ENCODE measurements at places on chromosomes 6 and 20. TPM values are rescaled to one million over a fixed set of nuclear protein-coding genes. Genes with fewer than 3 reads are reported as not detected.

Gene VAPB
- total RNA-seq, result 50.8 TPM

Gene BFSP1
- total RNA-seq, result 0.40 TPM

Gene ABHD16B
- not detected for total RNA-seq

Gene CTAGE9
- total RNA-seq, result not detected

Gene HNF4A
- total RNA-seq, result 0.11 TPM

Gene COL19A1
- not detected for total RNA-seq

Gene OPRL1
- total RNA-seq, result 0.33 TPM

Gene TREM2
- total RNA-seq, result not detected

Gene TCFL5
- total RNA-seq, result 12.6 TPM

Gene RHAG
- total RNA-seq, result 327 TPM

Gene FNDC1
- not detected for total RNA-seq

Gene SIM1
- total RNA-seq, result not detected

Gene FKBP1C
- total RNA-seq, result 0.29 TPM

Gene GUCA1A
- total RNA-seq, result not detected

Gene PPIL4
- 26.9 TPM for total RNA-seq

Gene WFDC2
- total RNA-seq, result not detected

Data from K562 (cell line).